ENCODE measurements at places on chromosomes 16 and 17.

DNA sequence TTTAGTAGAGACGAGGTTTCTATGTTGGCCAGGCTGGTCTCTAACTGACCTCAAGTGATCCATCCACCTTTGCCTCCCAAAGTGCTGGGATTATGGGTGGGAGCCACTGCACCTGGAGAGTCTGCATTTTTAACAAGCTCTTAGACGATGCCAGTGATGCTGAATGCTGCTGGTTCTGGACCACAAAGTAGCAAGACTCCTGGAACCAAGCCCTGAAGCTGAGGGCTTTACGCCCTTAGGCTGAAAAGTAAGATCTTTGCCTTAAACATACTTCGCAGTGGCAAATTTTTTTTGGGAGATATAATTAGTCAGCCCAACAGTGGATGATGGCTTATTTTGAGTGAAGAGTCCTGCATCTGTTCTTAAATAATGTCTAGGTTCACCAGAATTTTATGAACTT is 14.0 kb downstream of the METTL9 start:
- DNase-seq, result no peak

- DNase-seq, result no peak
These were observed 458.6 kb upstream of the GOT2 start for GRCh38 chr16:59192551-59193199.

GRCh38 chr16:87297918-87298631 is 19.1 kb downstream of the C16orf95 start:
- peak; percentile 23 for DNase-seq

- DNase-seq, result no peak
These were observed 26.0 kb downstream of the CBFB start for GRCh38 chr16:67054901-67055300.

GRCh38 chr17:51322390-51323029 is 62.2 kb downstream of the UTP18 start:
- no peak for DNase-seq

DNA sequence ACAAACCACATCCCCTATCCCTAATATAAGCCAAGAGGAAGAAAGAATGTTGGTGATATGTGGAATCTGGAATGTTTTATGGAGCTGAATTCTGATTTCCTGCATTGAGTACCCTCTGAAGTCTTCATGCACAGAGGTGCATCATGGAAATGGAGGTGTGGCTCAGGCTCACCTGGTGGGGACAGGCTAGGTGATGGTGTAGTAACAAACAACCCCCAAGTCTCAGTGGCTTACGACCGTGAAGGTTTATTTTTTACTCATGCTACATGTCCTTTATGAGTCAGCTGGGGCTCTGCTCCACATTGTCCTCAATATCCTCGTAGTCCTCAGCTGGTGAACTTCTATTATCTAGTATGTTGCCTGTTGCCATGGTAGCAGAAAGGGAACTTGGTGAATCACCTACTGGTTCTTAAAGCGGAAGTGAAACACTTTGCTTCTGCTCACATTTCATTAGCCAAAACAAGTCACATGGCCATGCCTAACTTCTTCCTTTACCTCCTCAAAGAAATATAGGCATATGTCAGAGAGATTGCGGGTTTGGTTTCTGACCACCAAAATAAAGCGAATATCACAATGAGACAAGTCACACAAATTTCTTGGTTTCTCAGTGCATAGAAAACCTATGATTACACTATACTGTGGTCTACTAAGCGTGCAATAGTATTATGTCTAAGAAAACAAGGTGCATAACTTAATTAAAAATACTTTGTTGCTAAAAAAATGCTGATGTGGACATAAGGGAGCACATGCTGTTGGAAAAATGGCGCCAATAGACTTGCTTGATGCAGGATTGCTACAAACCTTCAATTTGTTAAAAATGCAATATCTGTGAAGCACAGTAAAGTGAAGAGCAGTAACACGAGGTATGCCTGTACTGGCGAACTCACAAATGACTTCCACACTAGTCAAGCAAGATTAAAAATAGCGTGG is at the start of gene PMFBP1:
TSS of gene PMFBP1 (minus strand) at position 51 of the 930 bp plus-strand sequence. CDS start 947 bp downstream, outside the sequence.
- DNase-seq, result peak; percentile 67

DNA sequence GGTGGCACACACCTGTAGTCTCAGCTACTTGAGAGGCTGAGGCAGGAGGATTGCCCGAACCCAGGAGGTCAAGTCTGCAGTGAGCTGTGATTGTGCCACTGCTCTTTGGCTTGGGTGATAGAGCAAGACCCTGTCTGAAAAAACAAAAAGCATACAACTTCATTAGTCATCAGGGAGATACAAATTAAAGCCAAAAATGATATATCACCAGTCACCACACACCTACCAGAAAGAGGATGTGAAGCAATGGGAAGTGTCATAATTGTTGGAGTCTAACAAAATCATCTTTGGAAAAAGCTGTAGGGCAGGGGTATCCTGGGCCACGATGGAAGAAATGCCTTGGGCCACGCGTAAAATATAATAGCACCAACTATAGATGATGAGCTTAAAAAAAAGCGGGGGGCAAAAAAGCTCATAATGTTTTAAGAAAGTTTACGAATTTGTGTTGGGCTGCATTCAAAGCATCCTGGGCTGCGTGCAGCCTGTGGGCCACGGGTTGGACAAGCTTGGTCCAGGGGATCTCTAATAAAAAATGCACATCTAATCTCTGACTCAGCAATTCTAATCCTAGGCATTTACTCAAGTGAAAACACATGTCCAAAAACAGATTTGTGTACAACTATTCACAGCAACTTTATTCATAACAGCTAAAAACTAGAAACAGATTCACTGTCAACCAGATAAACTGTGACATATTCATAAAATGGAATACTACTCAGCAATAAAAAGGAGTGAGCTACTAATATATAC is 65.9 kb downstream of the HIC1 start:
- DNase-seq, result peak; percentile 84

GRCh38 chr16:84841787-84842300 is 22.1 kb downstream of the CRISPLD2 start:
- DNase-seq, result no peak

- peak; percentile 42 for DNase-seq
These were observed 226.4 kb upstream of the MAF start for GRCh38 chr16:79826732-79827475.

GRCh38 chr17:55852734-55853133 is 101.9 kb downstream of the PCTP start:
- DNase-seq, result no peak

DNA sequence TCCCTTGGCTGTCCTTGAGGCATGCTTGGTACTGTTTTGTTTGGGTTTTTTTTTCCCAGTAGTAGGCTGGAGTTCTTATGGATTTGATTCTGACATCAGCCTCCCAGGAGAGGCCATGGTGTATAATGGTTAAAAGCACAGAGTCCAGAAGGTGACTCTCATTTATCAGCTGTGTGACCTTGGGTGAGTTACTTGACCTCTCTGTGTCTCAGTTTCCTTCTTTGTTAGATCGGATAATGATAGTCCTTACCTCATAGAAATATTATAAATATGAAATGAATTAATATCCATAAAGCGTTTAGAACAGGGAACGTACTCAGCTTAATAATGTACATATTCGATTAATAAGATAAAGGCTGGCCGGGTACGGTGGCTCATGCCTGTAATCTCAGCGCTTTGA is 370.7 kb upstream of the HSBP1 start:
- no peak for DNase-seq

DNA sequence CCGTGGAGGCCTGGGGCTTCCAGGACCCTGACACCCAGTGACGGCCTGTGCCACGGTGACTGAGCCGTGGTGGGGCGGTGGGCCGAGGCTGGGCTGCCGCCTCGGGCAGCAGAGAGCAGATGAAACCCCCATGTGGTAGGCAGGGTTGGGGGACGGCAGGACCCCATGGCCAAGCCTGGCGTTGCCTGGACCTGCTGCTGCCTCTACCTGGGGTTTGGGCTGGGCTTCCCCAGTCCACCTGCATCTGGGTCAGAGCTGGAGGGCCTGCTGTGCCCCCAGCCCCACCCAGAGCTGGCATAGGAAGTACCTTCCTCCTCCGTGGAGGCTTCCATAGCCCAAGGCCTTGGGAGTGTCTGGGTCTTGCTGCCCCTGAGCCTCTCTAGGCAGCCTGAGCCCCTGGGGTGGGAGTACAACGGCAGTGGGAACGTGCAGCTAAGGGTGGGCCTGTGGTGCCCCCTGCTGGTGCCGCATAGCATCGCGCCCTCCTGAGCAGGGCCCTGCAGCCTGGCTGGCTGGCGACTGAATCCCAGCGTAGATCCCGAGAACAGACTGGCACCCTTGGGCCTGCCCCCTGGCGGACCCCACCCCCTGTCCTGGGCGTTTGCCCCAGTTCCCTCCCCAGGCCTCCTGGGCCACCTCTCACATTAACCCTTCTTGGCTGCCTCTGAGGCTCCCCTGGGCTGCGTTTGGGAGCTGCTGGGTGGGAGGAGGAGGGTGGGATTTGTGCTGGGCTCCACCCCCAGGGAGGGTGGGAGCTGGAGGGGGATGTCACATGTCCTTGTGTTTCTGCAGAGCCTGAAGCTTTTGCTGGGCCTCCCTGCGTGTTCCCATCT is 12.6 kb upstream of the ATP6V0C start:
- DNase-seq, result peak; percentile 65

DNA sequence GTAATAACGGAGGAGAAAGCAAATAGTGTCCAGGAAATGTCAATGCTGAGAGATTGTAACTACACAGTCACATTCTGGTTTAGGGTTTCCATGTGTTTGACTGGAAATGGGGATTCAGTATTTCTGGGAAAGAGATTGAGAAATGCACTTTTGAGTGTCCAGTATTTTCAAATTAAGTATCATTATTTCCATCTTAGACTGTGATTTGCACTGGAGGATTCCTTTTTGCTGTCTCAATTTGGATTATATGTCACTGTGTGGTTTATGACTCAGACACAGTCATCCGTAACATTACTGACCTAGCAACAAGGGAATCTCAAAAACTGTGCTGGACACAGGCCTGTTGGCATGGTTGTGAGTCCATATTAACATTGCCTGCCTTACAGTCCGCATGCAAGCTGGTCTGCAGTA is 681.4 kb downstream of the CDH11 start:
- DNase-seq, result peak; percentile 97

DNA sequence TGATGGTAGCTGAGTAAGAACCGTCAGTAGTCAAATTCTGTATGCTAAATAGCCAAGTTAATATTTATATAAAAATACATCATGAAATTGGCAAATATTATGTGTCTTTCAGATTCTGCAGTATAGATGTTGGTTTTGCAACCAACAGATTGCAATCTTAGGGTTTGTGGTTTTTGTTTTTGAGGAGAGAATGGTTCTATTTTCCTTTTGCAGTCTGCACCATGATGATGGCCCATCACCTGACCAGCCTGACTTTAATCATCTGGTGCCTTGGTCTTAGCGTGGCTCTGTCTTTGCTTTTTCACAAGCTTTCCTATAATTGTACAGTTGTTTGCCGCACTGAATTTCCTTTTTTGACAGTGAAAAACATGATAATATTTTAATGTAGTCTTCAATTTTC is 50.7 kb downstream of the NUP93 start:
- DNase-seq, result no peak

DNA sequence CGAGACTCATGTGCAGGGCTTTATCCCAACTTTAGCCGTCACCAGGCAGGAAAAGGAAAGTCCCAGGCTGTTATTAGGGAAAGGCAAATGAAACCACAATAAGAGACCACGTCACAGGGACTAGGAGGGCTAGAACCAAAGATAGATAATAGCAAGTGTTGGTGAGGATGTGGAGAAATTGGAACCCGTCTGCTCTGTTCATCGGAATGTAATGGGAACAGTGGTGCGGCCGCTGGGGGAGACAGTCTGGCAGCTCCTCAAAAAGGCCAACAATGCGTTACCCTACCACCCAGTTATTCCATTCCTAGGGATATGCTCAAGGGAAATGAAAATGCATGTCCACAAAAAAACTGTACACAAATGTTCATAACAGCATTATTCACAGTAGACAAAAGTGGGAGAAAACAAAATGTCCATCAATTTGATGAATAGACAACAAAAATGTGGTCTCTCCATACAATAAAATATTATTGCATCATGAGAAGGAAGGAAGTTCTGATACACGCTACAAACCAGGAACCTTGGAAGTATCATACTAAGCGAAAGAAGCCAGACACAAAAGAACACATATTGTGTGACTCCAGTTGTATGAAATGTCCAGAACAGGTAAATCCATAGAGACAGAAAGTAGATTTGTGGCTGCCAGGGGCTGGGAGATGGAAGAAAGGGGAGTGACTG is 19.5 kb upstream of the USP10 start:
- DNase-seq, result no peak

DNA sequence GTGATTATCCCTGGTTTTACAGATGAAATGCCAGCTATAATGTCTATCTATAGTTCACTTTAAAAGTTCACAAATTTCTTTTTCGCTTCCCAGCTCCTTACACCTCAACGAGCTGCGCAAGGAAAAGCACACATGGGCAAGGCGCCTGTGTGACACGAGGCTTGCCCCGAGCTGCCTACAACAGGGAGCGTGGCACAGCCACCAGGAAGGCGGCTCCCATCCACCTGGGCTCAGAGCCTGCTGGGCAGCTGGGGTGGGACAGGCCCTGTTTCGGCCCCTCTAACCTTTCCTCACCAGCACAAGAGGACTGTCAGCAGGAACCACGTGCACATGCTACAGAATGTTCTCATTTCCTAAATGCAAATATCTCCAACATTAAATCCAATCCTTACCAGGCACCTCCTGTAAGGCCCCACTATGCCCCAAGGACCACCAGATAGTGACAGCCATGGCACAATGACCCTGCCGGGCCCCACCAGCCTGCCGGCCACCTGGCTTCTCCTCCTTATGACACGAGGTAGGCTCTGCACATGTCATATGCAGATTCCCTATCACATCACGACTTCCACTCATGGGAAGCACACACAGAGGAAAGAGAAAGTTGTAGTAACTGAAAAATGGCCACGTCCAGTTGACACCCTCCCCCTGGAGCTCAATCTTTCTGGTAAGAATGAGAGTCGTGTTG is 92.1 kb downstream of the ZNF778 start:
- DNase-seq, result no peak

- no peak for DNase-seq
These were observed 73.3 kb downstream of the RPH3AL start for GRCh38 chr17:279331-279730.

- no peak for DNase-seq
These were observed 31.4 kb upstream of the NETO2 start for GRCh38 chr16:47175152-47175551.

GRCh38 chr16:89826531-89827382 is 1.5 kb upstream of the SPIRE2 start:
- DNase-seq, result no peak

GRCh38 chr17:177155-177554 is 4.3 kb downstream of the DOC2B start:
- no peak for DNase-seq

DNA sequence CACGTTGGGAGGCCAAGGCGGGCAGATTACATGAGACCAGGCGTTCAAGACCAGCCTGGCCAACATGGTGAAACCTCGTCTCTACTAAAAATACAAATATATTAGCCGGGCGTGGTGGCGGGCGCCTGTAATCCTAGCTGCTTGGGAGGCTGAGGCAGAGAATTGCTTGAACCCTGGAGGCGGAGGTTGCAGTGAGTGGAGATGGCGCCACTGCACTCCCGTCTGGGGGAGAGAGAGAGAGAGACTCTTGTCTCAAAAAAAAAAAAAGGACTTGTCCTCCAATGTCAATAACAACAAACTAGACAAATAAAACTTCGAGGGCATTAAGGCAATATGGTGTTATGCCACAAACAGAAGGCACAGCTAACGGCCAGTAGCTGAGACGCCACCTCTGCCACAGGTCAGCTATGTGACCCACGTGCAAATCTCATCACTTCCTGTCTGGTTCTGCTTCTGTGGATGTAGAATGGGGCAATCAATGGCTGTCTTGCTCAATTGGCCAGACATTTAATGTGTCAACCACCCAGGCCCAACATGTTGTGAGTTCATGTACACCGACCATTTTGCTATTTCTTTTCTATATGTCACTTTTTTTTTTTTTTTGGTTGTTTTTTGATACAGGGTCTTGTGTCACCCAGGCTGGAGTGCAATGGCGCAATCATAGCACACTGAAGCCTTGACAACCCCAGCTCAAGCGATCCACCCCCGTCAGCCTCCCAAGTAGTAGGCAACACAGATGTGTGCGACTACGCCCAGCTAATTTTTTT is 834 bp upstream of the TXNDC11 start:
- DNase-seq, result peak; percentile 29

All from fibroblast of skin of right quadriceps (primary cell).